ENCODE measurements at places on chromosomes 11 and 22.

GRCh38 chr11:112175599-112175952 lies 264 bp downstream of the BCO2 start:
- DNase-seq, result no peak

DNA sequence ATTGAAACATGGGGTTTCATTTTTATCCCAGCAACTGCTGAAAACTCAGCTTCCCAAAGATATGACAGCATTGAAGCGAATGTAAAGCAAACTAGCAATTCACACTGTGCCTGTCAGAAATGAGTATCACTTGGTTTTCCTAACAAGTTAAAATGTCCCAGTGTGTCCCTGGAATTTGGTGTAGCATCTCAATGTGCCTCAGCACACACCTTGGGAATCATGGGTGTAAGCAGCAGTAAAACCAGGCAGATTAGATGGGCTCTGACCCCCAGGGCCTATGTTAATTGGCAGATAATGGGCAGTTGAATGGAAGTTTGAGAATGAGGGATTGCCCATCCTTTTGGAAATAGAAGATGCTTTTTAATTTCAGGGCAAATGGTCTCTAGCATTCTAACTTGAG lies 784.9 kb upstream of the LRRC4C start:
- DNase-seq, result no peak

- no peak for DNase-seq
Measured at GRCh38 chr11:28728666-28729065, 620.5 kb downstream of the METTL15 start.

DNA sequence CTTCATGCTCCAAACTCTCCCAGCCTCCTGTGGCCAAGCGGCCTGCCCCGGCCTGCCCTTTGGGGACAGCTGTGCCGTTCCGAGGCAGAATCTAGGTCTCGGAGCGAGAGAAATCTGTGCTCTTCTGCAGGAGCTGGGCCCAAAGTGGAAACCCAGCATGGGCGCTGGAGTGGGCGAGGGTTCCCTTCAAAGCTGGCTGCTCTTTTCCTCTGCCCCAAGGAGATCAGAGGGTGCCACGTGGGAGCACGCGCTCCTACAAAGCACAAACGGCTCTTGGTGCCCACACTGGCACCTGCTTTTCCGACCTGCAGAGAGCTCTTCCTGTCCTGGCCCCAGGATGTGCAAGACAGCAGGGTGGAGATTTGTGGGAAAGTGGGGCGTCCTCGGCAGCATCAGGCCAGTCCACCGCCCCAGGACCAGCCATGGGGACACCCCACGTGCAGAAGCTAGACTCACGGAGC lies 6.9 kb downstream of the OSBPL5 start:
- no peak for DNase-seq

Measured in KG1 (cell line).